ENCODE measurements at places on chromosomes 7 and 10.

GRCh38 chr7:71229148-71229547, 97.2 kb downstream of the GALNT17 start:
- no peak for DNase-seq

DNA sequence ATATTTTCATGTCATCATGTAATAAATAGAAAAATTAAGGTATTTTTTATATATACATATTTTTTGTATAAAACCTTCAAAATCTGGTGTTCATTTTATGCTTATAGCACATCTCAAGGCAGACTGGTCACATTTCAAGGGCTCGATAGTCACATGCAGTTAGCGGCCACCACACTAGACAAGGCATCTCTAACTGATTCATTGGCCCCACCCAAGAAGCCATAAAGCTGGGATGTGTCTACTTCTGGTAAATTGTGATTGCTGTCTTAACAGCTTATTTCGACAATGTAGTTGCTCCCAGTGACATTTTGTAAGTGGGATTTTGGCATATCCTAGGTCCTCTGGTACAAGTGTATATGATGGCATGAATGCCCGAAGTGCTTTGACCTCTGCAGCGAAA, 168.7 kb downstream of the FRMD4A start:
- DNase-seq: no peak

DNA sequence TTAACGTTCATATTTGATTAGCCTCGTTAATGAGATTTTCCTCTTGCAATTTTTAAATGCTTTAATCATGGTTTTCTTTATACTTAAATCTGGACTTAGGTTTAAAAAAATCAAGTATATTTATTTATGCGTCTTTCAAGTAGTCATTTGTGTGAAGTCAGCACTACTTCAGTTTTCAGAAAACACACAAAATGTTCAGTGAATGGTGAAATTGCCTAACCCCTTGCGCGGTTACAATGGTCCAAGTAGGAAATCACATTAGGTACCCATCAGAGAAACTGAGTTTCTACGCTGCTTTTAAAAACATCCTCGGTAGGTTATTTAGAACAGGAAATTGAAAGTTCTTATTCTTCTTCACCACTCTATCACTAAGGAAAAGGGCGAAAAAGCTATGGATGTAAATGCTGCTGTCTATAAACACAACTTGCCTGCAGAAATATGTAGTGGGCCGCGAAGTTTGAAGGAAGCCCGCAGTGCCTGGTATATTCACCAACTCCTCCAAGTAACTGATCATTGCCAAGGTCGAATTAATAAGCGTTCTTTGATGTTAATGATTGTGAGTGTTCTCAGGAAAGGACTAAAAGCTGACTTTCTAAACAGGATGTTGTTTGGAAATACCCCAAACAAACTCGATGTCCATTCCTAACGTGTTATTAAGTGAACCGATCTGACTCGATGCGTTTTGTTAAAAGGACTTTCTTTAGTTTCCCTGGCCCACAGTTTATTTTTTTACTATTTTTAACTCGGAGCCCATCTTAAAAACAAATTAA, 1.0 kb downstream of the SYPL1 start:
- DNase-seq: no peak

DNA sequence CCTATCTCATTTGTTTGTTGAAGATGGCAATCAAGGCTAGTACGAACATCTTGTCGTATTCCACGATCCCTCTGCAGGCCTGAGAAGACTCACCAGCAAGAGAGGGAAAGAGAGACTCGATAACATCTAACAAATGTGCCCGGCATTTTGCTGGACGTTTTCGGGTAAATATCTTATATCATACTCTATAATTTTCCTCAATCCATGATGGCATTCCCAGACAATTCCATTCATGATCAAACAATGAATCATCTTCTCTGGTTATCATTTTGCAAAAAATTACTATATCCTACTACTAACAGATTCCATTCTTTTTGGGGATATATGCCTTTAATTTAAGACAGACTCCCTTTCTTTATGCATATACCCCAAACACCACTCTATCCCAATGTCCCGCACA, 118.1 kb downstream of the TYW1B start:
- no peak for DNase-seq

- DNase-seq: no peak
Observed at GRCh38 chr7:17625043-17625442, 315.3 kb downstream of the SNX13 start.

- DNase-seq: no peak
Observed at GRCh38 chr10:30068492-30069223, 9.3 kb upstream of the JCAD start.

DNA sequence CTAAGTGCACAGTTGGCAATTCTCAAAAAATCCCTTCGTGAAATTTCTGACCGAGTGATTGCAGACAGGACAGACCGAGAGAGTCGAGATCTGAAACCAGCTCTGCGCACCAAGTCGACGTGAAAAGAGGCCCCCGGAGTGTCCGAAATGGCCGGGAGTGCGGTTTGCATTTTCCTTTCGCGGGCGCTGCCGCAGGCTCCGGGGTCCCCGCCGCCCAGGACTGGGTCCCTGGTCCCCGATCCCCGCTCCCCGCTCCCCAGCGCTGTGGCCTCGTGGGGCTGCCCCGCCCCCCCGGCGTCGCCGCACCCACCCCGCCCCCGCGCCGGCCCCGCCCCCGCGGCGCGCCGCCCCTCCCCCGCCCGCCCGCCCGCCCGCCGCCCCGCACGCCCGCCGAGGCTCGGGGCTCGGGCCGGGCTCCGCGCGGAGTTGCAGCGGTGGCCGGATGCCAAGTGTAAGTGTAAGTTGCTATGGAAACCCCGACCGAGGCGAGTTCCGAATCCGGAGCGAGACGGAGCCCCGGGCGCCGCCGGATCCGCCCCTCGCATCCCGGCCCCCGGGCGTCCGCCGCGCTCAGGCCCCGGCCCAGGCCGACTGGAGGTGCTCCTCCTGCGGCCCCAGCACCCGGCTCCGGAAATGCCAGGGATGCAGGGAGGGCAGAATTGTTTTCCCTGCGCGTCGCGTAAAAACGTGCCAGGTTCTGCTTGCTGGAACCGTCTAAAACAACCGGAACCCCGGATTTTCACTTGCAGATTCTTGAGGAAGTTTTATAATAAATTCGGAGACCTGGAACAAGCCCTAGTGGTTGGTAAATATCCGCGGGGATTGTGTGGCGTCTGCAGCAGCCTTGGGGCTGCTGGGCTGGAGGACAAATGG, 4.6 kb downstream of the BMI1 start:
- no peak for DNase-seq

GRCh38 chr7:47470567-47471357, 111.1 kb downstream of the TNS3 start:
- peak; percentile 92 for DNase-seq

- no peak for DNase-seq
Observed at GRCh38 chr10:128063736-128064107, 62.5 kb downstream of the MKI67 start.

DNA sequence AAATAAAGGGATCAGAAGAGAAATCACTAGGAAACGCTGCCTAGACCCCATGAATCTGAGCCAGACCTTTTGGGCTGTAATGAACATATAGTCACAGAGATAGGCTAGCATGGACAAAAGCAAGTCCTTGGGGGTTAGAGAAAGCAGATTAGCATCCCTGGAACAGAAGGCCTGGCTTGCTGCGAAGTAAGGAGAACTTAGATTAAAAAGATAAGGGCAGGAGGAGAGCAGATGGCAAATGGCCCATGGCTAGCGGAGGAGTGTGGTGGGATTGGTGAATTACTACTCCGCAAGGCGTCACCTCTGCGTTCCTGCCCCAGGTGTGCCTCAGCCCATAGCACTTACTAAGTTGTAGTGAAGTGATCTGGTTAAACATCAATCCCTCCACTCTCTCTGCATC, 92.3 kb upstream of the ZNF438 start:
- DNase-seq: no peak

DNA sequence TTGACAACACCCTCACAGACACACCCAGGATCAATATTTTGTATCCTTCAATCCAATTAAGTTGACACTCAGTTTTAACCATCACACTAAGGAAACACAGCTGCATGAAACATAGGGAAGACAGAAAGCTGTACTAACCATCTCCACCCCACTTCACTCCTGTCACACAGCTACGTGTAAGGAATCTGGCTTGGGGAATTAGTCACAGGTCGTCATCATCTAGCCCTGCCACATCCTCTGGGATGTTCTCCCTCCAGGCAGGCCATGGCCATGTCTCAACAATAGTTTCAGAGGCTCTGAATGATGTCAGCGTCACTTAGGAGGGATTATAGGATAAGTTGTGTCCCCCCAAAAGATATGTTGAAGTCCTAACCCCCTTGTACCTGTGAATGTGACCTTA, 10.8 kb upstream of the SEMA3C start:
- DNase-seq: no peak

DNA sequence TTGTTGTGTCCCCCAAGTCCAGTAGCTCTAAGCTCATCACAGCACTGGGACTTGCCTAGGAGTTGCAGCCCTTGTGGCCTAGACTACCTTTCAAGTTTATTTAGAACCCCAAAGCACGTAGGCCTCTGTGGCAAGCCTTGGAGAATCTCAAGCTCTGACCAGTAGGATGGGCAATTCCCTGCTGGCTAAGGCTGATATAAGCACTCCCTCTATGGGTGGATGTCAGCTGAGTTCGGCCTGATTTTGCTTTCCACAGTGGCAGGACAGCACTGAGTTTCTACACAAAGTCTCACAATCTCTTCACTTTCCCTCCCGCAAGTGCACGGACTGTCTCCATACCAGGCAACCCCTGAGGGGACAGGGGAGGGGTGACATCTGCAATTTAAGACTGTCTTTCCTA, 886.4 kb upstream of the LRRN3 start:
- no peak for DNase-seq

- no peak for DNase-seq
Observed at GRCh38 chr7:54812756-54813322, 53.8 kb upstream of the SEC61G start.

GRCh38 chr7:127870231-127870907, 160.9 kb downstream of the LRRC4 start:
- no peak for DNase-seq

GRCh38 chr10:13072339-13072738, 27.6 kb upstream of the OPTN start:
- DNase-seq: no peak

DNA sequence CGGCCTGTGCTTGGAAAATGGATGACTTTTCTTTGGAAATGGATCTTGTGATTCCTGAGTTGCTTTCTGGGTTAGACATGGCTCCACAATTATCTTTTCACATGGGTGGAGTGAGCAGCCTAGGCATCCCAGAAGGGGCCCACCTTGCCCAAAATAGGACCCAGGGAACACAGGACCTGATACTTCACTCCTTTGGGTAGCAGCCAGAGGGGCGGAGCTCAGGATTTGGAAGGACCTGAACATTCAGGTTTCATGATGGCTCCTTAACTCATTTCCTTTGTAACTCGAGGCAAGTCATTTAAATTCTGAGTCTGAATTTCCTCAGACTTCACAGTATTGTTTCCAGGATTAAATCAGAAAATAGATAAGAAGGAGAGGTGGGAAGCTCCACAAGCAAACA, 178.3 kb upstream of the ZMIZ1 start:
- DNase-seq: no peak

Data from NCI-H2081 treated with DMSO at 0.1 percent for 48 hours (cell line).